ENCODE measurements at places on chromosomes 3 and 15.

- no peak for DNase-seq
Measured at GRCh38 chr15:39629906-39630305, 49.0 kb downstream of the THBS1 start.

DNA sequence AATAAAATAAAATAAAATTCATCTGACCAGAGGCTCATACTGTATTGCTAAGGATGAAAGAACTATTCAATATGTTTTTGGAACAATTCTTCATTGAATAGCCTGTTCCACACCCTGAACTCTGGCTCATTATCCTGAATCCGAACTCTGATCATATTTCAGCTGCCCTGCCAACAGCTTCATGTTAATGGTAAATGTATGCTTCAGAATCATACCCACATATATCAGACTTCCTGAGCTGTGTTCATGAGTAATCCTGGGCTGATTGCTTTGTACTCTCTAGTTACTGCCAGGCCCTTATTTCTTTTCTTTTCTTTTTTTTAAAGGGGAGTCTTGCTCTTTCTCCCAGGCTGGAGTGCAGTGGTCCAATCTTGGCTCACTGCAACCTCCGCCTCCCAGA lies 11.8 kb downstream of the INO80 start:
- DNase-seq, result no peak

GRCh38 chr3:1235526-1236120 lies 142.8 kb downstream of the CNTN6 start:
- no peak for DNase-seq

DNA sequence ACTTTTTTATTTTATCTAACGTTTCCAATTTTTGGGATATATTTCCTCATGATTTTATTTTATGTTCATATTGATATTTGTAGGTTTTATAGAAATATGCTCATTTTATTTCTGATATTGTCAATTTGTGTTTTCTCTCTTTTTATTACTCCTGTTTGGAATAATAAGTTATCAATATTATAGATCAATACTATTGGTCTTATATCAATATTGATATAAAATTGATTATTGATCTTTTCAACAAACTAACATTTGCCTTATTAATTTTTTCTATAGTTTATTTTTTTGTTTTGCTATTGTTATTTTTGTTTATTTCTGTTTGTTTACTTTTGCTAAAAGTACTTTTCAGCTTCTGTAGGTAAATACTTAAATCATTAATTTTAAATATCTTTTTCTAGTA lies 90.8 kb upstream of the CNTN6 start:
- DNase-seq, result no peak

Measured in germinal center (tissue), 1 donor.